ENCODE measurements at places on chromosomes 12 and 14.
A peak's percentile ranks its signal among the peaks of the same experiment; 100 is the strongest.

- DNase-seq, result no peak
Observed at GRCh38 chr14:59727073-59727661, 143.4 kb downstream of the RTN1 start.

- no peak for DNase-seq
Observed at GRCh38 chr12:118821386-118821925, 159.9 kb upstream of the SRRM4 start.

GRCh38 chr12:46693034-46693433 lies 132.8 kb downstream of the SLC38A4 start:
- no peak for DNase-seq

DNA sequence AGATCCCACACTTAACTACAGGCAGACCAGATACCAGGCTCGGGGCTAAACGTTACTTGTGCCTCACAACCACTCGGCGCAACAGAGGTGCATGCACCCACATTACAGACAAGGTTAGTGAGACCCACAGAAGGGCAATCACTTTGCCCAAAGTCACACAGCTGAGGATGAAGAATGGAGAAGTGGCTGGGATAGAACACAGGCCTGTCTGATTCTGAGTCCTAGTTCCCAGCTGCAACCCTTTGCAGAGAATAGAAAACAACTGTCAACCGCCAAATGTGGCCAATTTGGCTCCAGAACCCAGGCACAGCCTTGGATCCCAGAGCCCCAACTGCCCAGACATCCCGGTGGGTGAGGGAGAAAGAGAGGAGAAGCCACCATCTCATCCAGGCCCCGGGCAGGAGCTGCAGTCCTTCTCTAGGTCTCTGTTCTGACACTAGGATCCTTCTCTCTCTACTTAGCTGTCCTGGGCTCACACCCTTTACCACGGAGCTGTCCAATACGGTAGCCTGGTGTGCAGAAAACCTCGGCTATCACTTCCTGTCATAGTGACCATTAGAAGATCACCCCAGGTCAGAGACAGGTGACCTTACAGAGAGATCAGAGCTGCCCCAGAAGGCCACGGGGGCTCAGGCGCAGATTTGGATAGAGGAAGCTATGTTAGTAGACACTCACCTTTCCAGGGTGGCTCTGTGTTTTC lies 59.1 kb downstream of the FAM222A start:
- no peak for DNase-seq

DNA sequence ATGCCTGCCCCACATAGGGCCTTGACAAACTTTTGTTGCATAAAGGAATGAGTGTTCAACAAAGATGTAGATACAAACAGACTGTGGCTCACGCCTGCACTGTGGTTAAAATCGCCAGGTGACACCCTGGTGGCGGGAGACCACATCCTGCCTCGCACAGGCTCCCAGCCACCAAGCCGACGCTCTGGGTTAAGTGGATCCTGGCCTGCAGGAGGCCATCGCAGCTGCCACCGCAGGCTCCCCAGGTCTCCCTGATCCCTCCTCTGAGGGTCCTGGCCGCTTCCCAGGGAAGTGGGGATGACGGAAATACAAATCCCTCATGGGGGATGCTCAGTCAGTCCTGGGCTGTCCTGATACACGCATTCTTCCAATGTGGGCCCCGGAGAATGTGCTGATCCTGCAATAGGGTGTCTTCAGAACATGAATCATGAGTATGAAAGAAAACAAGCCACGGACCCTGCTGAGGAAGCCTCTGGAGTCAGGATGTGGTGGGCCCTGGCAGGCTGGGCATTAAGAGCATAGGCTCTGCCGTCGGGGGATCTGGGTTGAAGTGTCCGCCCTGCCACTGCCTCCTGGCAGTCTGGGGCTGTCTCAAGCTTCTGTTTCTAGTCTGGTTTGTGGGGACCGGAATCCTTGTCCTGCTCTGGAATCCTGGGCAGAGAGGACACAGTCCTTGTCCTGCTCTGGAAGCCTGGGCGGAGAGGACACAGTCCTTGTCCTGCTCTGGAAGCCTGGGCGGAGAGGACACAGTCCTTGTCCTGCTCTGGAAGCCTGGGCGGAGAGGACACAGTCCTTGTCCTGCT lies 53.5 kb upstream of the BEGAIN start:
- DNase-seq, result peak; percentile 95

DNA sequence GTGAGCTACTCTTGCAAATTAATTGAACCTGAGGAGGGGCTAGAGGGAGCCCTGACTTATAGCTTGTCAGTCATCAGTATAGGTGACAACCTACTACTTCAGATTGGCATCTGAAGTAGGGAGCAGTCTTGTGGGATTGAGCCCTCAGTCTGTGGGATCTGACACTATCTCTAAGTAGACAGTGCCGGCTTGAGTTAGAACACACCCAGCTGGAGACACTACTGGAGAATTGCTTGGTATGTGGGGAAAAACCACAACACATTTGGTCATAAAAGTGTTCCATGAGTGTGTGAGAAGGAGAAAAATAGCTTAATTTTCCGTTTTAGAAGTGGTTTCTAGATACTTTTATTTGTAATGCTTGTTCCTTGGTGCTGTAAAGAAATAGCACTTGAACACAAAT lies 30.5 kb upstream of the DDHD1 start:
- DNase-seq, result no peak

- no peak for DNase-seq
Observed at GRCh38 chr12:105425254-105426174, 95.0 kb downstream of the C12orf75 start.

GRCh38 chr12:40711121-40711520 lies 18.9 kb downstream of the CNTN1 start:
- DNase-seq, result no peak
